CD4-positive, alpha-beta memory T cell (primary cell): ENCODE measurements at places on chromosomes 1 and 21.

DNA sequence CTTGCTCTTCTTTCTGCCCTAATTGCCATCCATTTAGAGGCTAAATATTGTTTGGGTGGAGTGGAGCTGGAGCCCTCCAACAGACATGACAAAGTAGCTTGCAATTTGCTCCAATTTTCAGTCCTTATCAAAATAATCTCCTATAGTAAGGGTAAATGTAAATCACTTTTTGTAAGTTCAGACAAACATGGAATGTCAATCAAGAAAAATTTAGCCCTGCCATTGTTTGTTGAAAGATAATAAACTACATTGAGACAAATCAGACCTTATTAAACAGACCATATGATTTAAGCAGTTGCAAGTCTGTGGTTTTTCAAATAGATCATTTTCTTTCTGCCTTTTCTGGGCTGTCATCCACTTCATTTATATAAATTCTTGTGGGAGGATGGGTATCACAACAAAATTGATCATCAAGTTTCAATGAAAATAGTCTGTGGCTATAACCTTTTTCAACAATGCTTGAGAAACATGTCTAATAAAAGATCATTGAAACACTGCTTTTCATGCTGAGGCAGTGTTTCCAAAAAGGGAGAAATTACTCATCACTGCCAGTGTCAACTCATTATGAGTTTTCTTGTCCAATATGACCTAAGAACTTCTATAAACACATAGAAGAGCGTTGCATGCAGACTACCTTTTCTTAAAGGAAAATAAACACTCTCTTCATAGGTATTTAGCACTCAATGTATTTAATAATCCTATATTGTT lies 1152.0 kb upstream of the B3GALT2 start:
- H3K27ac ChIP-seq = no peak overlapping the region
- H3K4me1 ChIP-seq = no peaks in the 10 kb centered on the region
- no peak overlapping the region for H3K4me3 ChIP-seq
- H3K36me3 ChIP-seq = no peaks in the 10 kb centered on the region

- H3K4me3 ChIP-seq = no peak overlapping the region
- no peaks in the 10 kb centered on the region for H3K36me3 ChIP-seq
- H3K4me1 ChIP-seq = no peaks in the 10 kb centered on the region
- no peak overlapping the region for H3K27ac ChIP-seq
- no peak for DNase-seq
- no peaks in the 10 kb centered on the region for H3K27me3 ChIP-seq
Observed at GRCh38 chr1:187326557-187326956, 497.8 kb downstream of the PLA2G4A start.

- no peak overlapping the region for H3K4me3 ChIP-seq
- peaks cover 16% of the 10 kb centered on the region for H3K4me1 ChIP-seq
- DNase-seq = no peak
Observed at GRCh38 chr1:205373022-205373797, 16.5 kb upstream of the KLHDC8A start.

DNA sequence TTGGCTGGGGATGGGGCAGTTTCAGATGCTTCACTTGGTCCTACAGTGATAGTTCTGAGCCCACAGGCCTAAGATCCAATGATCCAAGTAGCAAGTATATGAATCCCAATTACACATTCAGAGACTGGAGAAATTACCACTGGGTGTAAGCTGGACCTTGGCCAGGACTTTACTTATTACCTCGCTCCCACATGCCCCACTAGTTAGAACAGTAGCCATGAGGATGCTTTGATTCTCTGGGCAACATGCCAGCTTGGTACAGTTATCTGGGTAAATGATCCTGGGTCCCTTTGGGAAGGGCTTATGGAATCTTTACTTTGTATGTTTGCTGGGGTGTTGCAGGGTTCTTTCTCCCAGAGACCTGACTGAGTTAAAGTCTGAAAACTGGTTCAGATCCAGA lies 5.0 kb upstream of the FCAMR start:
- no peak overlapping the region for H3K27ac ChIP-seq
- no peaks in the 10 kb centered on the region for H3K36me3 ChIP-seq
- H3K27me3 ChIP-seq = no peaks in the 10 kb centered on the region
- no peak overlapping the region for H3K4me3 ChIP-seq

GRCh38 chr1:206041640-206042039 lies 11.3 kb upstream of the RHEX start:
- no peaks in the 10 kb centered on the region for H3K36me3 ChIP-seq
- H3K4me3 ChIP-seq = no peak overlapping the region
- DNase-seq = no peak
- peaks cover 18% of the 10 kb centered on the region for H3K4me1 ChIP-seq
- H3K27me3 ChIP-seq = no peaks in the 10 kb centered on the region
- H3K27ac ChIP-seq = no peak overlapping the region

- H3K4me1 ChIP-seq = no peaks in the 10 kb centered on the region
- H3K27ac ChIP-seq = no peak overlapping the region
- H3K27me3 ChIP-seq = no peaks in the 10 kb centered on the region
- no peaks in the 10 kb centered on the region for H3K36me3 ChIP-seq
- H3K4me3 ChIP-seq = no peak overlapping the region
Observed at GRCh38 chr1:147635342-147635741, 35.0 kb downstream of the ACP6 start.

DNA sequence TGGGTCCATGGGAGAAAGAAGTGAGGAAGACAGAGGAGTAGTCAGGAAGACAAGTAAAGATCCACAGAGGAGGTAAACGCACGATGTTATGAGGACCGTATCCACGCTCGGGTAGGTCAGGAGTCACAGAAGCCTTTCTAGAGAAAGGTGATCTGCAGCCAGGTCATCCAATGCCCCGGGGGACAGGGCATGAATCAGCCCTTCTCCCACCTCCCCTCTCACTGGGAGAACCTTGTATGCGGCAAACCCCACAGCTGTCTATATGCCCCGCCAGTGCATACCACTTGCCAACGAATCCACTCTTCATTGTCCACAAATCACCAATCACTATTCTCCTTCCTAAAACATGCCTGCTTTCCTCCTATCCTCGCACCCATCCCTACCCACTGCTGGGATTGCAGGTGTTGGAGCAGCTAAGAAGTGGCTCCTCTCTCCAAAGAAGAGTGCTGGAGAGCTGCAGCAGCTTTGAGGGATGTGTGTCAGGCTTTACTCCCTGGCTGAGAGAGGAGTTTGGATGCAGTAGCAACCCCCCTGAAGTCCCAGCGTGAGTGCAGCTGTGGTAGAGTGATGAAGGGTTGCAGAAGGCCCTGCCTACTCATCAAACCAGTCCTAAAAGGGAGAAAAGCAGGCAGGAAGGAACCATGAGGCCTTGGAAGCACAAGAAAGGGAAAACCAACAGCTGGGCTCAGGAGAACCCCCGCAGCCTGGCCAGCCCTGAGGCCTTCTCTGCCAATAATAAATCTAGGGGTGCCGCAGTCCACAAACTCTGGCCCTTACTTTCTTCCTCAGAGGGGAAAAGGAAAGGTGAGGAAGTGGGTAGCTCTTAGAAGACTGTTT lies 102.2 kb upstream of the GADD45A start:
- no peak overlapping the region for H3K4me3 ChIP-seq
- no peak for DNase-seq
- H3K4me1 ChIP-seq = no peaks in the 10 kb centered on the region
- H3K27ac ChIP-seq = no peak overlapping the region
- no peaks in the 10 kb centered on the region for H3K36me3 ChIP-seq
- H3K27me3 ChIP-seq = no peaks in the 10 kb centered on the region

DNA sequence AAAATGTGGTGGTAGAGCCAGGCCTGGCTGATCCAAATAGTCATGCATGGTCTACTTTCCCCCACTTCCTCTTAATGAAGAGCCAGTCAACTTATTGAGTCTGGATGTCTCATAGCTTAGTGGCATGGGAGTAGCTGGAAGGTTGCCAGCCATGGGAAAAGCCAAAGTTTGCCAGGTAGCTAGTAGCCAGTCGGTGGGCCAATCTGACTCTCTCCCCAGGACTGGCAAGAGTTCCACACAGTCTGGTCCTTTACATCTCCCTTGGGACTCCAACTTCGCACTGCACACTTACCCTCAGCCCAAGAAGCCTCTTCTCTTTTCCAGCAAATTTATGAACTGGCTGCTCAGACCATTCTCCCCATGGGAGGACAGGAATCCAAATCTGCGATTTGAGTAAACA lies 8.3 kb downstream of the WARS2 start:
- no peaks in the 10 kb centered on the region for H3K36me3 ChIP-seq
- H3K4me3 ChIP-seq = no peak overlapping the region
- no peaks in the 10 kb centered on the region for H3K27me3 ChIP-seq
- DNase-seq = no peak
- H3K4me1 ChIP-seq = no peaks in the 10 kb centered on the region
- H3K27ac ChIP-seq = no peak overlapping the region

GRCh38 chr1:161121042-161121650 lies 3.2 kb downstream of the NIT1 start:
- DNase-seq = no peak
- H3K4me1 ChIP-seq = peaks cover 33% of the 10 kb centered on the region
- peaks cover 52% of the 10 kb centered on the region for H3K36me3 ChIP-seq

- H3K4me3 ChIP-seq = peak overlapping the region; percentile 59
- peak overlapping the region; percentile 65 for H3K27ac ChIP-seq
- no peaks in the 10 kb centered on the region for H3K36me3 ChIP-seq
Observed at GRCh38 chr21:15732290-15732995, 2.7 kb downstream of the USP25 start.

DNA sequence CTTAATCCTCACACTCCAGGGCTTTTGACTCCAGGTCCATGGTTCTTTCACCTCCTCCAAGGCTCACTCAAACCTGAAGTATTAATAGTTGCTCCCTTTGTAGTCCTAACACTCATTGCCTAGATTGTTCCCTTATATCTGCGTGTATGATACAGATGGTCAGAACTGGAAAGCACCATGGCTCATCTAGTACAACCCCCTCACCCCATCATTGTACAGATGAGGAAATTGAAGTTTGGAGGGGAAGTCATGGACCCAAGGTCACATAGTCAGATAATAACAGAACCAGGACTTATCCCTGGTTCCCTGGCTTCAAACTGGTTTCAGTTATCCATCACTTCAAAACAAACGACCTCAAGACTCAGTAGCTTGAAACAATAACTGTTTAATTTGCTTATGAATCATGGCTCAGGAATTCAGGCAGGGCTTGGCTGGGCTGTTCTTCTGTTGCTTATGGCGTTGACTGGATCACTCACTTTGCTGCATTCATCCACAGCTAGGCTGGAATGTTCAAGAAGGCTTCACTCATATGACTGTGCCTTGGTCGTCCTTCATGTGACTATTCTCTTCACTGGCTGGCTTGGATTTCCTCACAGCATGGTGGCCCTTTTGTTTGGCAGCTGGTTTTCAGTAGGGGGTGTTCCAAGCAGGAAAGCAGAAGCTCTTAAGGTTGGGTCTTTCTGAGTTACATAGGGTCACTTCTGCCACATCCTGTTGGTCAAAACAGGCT lies 5.0 kb downstream of the NOS1AP start:
- peaks cover 18% of the 10 kb centered on the region for H3K27me3 ChIP-seq
- DNase-seq = no peak
- no peak overlapping the region for H3K27ac ChIP-seq
- no peaks in the 10 kb centered on the region for H3K36me3 ChIP-seq
- H3K4me3 ChIP-seq = no peak overlapping the region

DNA sequence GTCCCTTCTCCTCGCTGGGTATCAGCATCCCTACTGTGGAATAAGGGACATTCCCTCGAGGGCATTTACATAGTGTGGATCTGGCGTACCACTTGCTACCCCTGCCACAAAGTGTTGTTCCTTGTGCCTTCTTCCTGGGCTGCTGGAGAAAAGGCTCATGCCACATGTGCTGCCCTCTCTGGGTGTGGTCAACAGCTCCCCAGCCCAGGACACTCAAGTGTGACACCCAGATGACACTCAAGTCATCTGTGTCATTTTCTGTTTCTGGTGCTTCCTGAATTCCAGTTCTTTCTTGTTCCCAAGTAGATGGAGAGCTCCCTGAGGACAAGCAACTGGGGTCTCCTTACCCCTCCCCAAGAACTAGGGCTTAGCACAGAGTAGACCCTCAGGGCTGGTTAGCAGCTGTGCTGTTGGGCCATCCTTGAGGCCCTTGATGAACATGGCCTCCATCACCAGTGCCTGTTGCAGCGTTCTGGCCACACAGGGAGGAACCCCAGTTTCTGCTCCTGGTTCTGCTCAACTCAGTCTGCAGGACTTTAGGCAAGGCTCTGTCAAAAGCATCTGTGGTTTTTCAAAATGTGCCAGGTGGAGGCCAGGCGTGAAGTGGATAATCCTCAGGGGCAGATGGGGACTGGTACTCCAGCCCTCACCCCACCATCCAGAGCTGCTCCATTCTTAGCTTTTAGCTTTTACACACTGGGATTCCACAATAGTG lies 49.0 kb upstream of the CLIC4 start:
- H3K27me3 ChIP-seq = no peaks in the 10 kb centered on the region
- no peaks in the 10 kb centered on the region for H3K36me3 ChIP-seq
- H3K4me1 ChIP-seq = no peaks in the 10 kb centered on the region
- DNase-seq = no peak

GRCh38 chr1:58162952-58163550 lies 383.5 kb downstream of the OMA1 start:
- no peak for DNase-seq
- no peaks in the 10 kb centered on the region for H3K4me1 ChIP-seq
- no peaks in the 10 kb centered on the region for H3K27me3 ChIP-seq
- no peak overlapping the region for H3K4me3 ChIP-seq
- H3K27ac ChIP-seq = no peak overlapping the region

DNA sequence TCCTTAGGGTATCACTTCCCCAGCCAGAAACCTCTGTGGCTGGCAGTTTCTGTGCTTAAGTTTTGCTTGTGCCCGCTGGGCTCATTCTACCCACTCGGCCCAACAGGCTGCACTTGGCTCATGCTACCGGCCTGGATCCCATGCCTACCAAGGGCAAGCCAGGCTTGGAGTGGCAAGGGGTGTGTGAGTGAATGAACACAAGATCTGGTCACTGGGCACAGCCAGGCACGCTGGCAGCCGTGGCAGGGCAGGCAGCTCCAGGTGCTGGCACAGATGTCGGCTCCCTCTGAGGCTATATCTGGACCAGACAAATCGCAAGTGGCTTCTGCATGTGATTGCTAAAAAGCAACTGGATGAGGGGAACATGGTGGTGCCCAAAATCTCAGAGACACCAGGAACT lies 740.5 kb upstream of the B3GALT2 start:
- H3K4me1 ChIP-seq = no peaks in the 10 kb centered on the region
- no peak overlapping the region for H3K4me3 ChIP-seq
- H3K36me3 ChIP-seq = no peaks in the 10 kb centered on the region
- no peak for DNase-seq

GRCh38 chr21:33312121-33312520 lies 12.6 kb upstream of the IFNAR1 start:
- no peaks in the 10 kb centered on the region for H3K36me3 ChIP-seq
- no peaks in the 10 kb centered on the region for H3K27me3 ChIP-seq
- H3K4me3 ChIP-seq = no peak overlapping the region
- no peak overlapping the region for H3K27ac ChIP-seq

GRCh38 chr1:229410370-229410691 lies 23.6 kb downstream of the ACTA1 start:
- H3K4me3 ChIP-seq = no peak overlapping the region
- no peak for DNase-seq
- peaks cover 8% of the 10 kb centered on the region for H3K4me1 ChIP-seq
- no peak overlapping the region for H3K27ac ChIP-seq
- peaks cover 16% of the 10 kb centered on the region for H3K27me3 ChIP-seq

GRCh38 chr1:35270836-35271235 lies 2.3 kb downstream of the ZMYM4 start:
- H3K27me3 ChIP-seq = no peaks in the 10 kb centered on the region
- no peak overlapping the region for H3K27ac ChIP-seq
- no peak overlapping the region for H3K4me3 ChIP-seq
- H3K4me1 ChIP-seq = peaks cover 20% of the 10 kb centered on the region
- no peak for DNase-seq

- H3K36me3 ChIP-seq = no peaks in the 10 kb centered on the region
- H3K27ac ChIP-seq = no peak overlapping the region
- H3K4me1 ChIP-seq = no peaks in the 10 kb centered on the region
- no peak for DNase-seq
- no peak overlapping the region for H3K4me3 ChIP-seq
Observed at GRCh38 chr1:219209578-219209977, 35.9 kb downstream of the LYPLAL1 start.

- H3K36me3 ChIP-seq = no peaks in the 10 kb centered on the region
- no peak overlapping the region for H3K27ac ChIP-seq
- H3K4me1 ChIP-seq = no peaks in the 10 kb centered on the region
- no peaks in the 10 kb centered on the region for H3K27me3 ChIP-seq
- no peak for DNase-seq
Observed at GRCh38 chr1:233543338-233544255, 70.3 kb upstream of the KCNK1 start.
